ENCODE measurements at places on chromosomes 12 and 14.

GRCh38 chr12:109650808-109651207 is 62.8 kb upstream of the FAM222A start:
- no peak for ATAC-seq

- peak; percentile 46 for ATAC-seq
Measured at GRCh38 chr14:39102265-39102968, 618 bp downstream of the SEC23A start.

DNA sequence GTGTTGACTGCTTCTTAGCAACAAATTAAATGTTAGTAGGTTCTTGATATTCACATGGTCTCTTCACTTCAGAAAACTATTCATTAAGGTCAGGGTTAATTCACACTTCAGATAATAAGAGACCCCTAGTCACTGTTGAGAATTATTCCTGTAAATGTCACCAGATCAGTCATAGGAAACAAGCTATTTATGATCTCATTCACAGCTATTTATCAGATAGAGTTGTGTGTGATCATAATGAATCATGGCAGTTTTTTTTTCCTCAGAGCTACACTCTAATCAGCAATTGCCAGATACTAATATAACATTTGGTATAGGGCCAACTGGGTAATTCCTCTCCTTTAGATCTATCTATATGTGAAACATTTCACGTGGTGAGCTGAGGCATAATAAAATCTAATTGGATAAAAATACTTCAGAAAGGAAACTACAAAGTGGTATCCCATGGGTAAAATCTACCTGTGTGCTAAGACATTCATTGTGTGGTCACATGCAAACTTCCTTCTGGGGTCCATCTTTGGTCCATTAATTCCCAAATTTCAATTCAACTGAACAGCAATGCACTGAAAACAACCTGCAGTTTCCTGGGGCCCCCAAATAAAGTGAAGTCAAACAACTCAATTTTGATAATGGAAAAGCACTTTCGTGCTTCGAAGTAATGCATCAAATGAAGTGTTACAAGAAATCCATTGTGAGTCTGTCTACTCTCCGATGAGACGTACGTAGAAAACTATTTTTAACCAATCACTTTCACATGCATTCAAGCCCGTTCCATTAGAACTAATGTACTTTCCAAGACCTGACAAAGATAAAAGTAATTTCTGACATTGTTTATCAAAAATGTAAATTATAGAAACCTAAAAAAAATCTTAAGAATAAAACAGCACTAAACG is 197.0 kb downstream of the ACSS3 start:
- no peak for ATAC-seq

DNA sequence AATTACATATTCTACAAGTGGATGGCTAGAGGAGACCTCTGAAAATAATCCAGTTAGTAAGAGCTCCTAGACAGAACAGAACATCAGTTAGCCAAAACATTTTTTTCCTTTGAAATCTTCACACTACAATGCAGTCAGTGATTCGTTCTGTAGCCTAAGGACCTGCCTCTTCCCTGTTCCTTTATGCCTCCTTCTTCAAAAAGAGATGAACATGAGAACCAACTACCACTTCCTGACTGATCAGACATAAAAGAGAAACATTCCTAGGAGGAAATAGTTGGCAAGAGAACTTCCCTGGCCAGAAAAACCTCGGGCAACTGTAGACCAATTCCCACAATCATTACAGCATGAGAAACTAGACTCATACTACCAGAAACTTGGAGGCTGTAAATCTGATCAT is 29.4 kb downstream of the ITPR2 start:
- ATAC-seq: peak; percentile 42

Data from esophagus mucosa (tissue), 1 donor.